Activated CD4-positive, alpha-beta T cell treated with anti-CD3 and anti-CD28 coated beads for 4 hours (primary cell): ENCODE measurements at places on chromosomes 3 and 15.

DNA sequence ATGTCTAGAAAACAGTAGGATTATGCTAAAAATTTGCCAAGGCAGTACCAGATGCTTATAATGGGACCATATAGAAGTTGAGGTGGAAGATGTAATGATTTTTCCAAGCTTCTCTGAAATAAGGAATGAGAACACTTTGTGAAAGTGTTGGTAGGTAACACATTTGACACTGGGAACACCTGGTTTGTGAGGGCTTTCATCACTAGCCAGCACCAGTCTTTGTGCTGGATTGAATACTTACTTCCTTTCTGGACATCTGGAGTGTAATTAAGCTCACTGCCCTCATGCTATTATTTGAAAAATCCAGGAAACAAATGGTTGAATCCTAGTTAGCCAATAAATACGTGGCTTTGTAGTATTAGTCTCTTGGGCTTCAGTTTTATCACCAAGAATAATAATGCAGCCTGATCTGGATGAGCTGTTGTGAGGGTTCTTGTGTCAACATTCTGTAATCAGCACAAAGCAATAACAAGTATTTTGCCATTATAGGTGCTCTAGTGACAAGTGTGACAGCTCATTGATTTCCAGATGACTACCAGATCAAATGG lies 12.9 kb downstream of the CCDC80 start:
- no peak for DNase-seq

- DNase-seq = no peak
Measured at GRCh38 chr3:104628185-104628789, 738.4 kb upstream of the ALCAM start.

GRCh38 chr3:196636369-196637349 lies 2.8 kb upstream of the NRROS start:
- DNase-seq = no peak

DNA sequence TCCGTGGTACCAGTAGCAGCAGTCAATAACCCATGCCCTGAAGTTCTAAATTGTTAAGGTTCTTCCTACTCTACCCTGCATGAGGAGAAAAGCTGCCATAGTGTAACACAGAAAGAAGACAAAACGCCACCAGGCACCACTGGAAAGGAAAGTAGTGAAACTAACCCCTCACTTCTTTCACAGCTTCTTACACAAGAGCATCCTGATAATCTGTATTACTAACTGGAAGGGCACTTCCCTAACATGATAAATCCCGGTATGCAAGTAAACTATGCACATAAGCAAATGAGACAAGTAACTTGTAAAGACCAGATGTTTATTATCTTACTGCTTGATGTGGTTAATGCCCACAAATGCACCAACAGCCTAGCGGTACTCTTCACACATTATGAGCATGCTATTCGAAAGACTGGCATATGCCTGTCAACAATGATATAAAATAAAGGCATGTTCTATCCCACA lies 141.3 kb downstream of the ADAM10 start:
- no peak for DNase-seq

- DNase-seq = no peak
Measured at GRCh38 chr3:122148941-122149627, 34.4 kb upstream of the CASR start.

GRCh38 chr3:59082106-59082505 lies 32.3 kb upstream of the CFAP20DC start:
- no peak for DNase-seq

- no peak for DNase-seq
Measured at GRCh38 chr3:190041333-190042041, 79.2 kb downstream of the P3H2 start.

DNA sequence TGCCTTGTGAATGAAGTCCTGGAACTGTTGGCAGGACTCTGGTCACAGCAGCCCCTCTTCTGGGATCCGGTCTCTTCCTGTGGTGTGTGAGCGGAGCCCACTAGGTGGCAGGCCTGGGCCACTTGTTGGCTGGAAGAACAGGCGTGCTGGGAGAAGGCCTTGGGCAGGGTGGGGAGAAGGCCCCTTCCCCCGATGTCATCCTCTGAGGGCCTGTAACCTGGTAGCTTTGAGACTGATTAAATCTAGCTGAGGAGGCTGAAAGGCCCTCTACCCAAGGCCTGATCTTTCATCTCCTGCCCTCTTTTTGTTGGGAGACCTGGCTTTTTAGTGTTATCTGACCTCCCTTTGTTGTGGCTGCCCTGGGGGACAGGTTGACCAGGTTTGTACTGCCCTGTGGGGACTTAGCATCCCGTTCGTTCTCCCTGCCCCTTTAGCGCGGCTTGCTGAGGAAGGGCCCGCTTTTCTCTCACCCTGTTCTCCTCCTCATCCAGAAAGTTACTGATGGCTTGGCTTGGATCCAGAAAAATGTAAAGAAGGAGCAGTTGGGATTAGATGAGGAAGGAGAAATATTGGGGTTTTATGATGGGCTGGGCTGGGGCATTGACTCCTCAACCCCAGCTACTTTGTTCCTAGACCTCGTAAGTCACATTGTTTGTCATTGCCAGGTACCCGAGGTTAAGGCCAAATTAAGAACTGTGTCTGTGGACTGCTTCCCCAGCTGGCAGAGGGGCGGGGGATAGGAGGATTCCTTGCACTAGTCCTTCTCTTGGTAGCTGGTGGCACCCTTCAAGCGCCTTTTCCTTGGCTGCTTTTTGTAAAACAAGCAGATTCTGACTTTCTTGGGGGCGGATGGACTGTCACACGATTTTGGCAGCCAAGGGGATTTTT lies 48.5 kb downstream of the CHCHD6 start:
- peak; percentile 18 for DNase-seq

DNA sequence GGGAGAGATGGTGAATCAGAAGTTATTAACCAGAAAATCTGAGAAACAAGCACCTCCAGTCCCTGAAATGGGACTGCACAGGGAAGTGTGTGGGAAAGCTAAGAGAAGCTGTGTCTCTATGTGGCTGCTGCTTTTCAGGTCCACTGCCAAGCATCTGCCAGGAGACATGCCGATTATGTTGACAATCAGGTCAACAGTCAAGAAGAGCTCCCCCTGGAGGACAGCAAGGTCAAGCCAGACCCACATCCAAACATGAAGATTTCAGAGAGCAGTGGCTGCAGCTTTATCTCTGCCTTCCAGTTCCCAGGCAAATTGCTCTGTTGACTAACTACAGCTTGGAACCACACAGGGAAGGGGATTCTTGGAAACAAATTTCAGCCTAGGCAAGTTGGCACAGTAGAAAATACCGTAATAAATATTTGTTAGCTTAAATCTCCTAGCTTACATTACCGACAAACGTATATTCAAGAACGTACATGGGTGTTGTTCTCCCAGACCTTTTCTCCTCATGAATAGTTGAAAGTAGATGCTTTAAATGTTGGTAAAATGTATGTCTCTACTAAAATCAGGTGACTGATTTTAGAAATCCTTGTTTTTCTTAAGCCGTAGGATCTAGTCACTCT lies 394.5 kb upstream of the RARB start:
- no peak for DNase-seq

DNA sequence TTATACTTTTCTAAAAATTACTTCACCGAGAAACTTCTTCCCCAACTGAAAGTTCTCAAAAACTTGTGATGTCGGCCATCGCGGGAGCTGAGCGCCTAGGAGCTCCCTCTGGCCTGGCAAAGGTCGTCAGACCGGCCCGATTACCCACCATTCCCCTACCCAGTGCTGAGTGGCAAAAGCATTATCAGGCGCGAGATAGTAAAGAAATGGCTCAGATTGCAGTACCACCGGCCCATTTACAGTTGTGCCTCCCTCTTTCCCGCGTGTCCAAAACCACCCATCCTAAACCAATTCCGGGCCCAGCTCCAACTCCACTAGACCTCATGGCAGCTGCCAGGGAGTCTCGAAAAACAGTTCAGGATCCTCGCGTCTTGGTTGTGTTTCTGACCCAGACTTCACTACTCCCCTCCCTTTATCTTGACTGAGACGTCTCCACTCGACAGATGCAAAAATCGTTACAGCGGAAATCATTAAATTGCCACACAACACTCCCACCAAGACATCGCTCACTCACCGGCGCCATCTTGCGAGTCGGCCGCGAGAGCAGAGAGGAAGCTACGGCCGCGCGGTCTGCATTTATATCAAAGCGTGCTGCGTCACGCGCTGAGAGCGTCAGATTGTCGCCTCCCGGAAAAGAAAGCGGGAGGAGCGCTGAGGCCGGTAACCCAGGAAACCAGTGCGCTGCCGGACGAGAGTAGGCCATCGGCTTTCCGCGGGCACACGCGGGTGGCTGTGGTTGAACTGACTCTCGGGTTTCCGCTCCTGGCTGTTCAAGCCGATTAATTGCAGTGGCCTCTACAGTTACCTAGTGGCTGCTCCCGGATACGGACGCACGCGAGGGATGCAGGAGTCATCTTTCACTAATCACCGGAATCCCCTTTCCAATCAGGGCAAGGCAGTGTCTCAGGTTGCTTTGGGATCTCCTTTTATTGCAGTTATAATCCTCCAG lies at the start of gene RPL22L1:
RPL22L1 (minus strand) TSS at position 551 of the 949 bp plus-strand sequence; CDS start at position 523, 28 bp downstream.
- peak; percentile 92 for DNase-seq

DNA sequence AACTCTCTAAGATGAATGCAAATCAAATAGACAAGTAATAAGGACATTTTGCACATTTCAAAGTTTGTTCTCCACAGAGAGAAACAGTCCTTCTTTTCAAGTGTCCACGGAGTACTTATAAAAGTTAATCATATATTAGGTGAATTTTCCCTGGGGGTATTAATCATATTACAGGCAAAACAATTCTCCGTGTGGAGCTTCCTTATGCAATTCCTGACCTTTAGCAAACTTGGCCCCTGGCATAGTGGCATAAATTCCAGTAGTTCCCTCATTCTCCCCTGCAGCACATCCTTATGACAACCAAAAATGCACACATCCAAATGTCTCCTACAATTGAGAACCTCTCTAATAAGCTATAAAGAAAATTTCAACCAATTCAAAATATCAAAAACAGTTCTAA lies 34.4 kb downstream of the FSIP1 start:
- DNase-seq = no peak

- no peak for DNase-seq
Measured at GRCh38 chr3:119279101-119279554, 15.1 kb upstream of the ARHGAP31 start.

DNA sequence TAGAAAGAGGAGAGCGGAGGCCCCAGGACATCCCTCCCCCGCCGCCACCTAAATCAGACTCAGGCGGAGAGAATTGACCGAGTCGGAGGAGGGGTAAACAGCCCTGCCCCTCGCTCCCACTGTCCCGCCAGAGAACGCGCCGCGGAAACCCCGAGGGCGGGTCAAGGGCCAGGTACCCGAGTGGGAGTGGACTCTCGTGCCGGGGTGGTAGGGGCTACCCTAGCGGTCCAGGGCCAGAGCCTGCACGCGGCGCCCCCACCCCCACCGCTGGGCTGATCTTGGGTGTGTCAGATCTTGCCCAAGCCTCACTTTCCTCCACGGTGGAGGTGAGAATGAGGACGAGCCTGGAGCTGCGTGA lies 19.0 kb downstream of the SPATA12 start:
- DNase-seq = no peak

GRCh38 chr15:62706317-62706716 lies 336.2 kb upstream of the TPM1 start:
- no peak for DNase-seq

- no peak for DNase-seq
Measured at GRCh38 chr15:48332642-48333034, 1.4 kb downstream of the DUT start.

DNA sequence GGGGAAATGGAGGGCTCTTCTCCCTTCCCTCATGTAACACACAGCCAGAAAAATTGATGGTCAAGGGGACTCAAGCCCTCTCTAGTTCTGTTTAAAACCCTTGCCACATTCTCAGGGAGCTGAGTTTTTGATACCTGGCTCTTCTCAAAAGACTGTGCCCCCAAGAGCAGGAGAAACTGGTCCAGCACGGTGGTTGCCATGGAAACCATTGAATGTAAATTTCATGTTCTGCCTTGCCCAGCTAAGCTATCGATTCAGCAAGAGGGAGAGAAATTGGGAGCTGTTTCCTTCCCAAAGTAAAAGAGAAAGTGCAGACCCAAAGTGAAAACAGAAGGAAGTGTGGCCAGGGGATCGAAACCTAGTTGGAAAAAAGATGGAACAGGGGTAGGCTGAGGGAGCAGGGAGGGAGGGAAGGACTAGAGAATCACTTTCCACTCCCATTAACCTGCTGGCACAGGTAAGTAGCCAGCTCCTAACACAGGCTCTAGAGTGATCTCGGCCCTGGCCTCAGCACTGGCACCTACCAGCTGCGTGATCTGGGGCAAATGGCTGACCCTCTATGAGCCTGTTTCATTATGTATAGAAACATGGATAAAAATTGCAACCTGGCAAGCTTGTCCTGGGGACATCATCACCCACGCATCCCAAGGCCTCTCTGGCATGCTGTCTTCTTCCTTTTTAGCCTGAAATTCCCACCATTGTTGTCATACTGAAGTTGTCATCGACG lies 140.9 kb downstream of the TPRA1 start:
- DNase-seq = no peak

DNA sequence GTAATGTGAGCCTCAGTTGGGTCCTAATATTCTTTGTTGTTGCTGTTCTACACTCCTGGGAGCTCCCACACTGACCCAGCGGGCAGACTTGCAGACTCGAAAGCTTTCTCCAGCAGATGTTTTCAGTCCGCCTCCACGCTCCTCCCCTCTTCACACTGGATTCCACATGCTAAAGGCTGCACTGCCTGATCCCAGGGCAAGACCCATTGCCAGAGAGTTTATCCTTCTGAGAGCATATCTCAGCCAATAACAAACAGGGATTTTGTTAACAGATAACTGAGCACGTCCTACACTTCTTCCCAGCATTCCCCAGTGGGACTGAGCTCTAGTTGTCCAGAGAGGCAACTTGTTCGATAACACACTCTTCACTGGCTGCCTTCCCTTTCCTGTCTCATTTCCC lies 8.0 kb upstream of the COL6A6 start:
- no peak for DNase-seq

DNA sequence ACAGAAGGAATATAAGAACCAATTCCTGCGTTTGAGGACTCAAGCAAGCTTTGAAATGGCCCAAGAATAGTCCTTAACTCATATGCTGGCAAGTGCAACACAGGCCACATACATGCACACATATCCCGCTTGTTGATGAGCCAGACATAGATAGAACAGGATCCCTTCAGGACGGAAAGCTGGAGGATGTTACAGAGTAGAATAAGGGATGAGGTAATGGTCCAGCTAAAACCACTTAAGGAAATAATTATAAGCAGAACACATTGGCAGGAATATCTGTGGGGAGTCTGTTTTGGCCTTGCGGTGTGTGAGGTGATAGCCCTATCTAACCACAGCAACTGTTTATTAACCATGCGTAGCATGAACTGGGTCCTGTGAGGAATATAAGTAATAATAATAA lies 25.0 kb downstream of the SCG3 start:
- no peak for DNase-seq

DNA sequence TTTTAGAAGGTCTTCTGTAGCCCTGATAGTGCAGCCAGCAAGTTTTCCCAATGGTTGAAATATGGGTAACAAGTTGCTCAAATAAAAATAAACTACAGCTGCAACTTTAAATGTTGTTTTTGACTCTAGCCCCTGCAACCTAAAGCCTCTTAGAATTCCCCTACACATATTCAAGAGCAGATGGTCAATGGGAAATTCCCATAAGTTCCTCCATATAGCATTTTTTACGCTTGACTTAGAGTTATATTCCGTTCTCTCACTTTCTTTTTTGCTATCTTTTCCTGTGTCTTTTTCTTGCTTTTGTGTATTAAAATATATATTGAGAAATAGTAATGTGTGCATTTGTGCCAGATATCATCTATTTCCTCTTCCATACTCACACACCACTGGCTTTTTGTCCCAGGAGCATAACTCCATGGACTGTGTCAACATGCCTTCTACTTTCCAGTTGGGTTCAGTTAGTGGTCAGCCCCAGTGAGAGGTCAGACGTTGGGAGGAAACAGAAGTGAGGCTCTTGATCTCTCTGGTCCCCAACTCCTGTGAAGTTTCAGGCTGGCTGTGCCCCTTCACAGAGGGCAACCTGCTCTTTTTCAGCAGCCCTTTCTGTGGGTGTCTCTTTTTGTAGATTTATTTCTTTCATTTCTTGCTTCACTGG lies 63.3 kb upstream of the TP63 start:
- no peak for DNase-seq
